ENCODE measurements at places on chromosomes 16 and 17.

DNA sequence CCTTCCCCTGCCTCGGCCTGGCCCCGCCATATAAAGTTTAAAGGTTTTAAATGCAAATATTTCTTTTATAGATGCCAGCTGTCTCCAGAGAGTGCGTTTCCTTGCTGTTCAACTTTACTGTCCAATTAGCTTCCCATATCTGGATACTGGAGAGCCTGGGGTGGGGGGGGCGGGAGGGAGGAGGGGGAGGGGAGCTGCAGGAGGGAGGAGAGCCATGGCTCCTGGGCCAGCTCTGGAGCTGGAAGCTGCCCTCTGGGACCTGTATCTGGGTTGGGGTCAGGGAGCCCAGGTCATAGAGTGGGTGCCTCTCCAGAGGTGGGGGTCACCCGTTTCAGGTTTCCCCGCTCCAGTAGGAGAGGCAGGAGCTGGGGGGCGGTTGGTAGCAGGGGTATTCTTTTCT lies 6.2 kb upstream of the GSE1 start:
- DNase-seq, result no peak

DNA sequence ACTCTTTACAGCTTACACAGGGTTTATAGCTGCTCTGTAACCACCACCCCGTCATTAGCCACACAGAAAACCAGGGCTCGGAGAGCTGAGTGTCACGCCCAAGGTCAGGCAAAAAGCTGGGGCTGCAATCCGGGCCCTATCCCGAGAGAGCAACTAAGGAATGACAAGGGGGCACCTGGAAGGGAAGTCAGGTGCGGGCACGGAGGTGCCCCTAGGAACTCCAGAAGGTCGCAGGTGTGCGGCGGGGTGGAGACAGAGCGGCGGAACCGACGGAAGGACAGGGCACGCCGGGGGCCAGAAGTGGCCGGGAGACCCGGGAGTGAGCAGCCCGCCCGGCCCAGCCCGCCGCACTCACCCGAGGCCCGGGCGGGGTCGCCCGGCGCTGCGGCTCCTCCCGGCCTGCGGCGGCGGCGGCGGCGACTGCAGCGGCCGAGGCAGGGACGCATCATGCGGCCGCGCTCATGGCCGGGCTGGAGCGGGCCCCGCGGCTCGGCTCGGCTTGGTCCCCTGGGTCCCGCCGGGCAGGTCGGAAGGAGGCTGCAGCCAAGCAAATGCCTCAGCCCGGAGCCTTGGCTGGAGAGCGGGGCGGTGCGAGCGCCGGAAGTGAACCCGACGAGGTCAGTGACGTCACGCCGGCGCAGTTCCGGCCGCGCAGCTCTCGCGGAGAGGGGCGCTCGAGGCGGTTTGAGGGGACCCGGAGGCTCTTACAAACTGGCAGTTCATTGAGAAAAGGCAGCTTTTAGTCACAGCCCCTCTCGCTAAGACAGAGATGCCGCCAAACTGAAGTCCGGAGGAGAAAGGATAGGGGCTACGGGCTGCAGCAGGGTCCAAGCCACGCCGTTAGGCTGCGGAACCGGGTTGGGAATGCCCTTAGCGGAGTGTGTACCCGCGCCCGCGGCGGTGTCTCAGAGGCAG lies at the start of gene ZDHHC7:
Gene ZDHHC7 (minus strand): TSS at position 605 of the 915 bp plus-strand sequence. CDS start 20,917 bp downstream, outside the sequence.
- DNase-seq, result peak; percentile 88

GRCh38 chr17:56881685-56882295 lies 32.1 kb downstream of the TRIM25 start:
- DNase-seq, result no peak

DNA sequence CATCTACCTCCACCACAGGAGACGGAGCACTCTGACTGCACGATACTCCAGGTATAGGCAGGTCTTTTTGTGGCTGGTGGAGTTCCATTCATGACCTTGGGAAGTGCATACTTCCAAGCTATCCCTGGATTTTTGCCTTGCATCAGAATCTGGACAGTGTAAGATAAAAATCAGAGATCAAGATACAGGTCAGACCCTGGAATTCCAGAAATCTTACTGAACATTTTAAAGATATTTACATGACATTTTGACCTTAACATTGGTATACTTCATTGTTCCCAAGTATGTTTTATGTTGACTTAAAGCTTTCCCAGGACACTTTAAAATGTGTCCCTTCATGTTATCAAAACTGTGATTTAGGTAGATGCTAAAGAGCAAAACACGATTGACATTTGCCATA lies 101.0 kb downstream of the SYCE1L start:
- DNase-seq, result no peak

DNA sequence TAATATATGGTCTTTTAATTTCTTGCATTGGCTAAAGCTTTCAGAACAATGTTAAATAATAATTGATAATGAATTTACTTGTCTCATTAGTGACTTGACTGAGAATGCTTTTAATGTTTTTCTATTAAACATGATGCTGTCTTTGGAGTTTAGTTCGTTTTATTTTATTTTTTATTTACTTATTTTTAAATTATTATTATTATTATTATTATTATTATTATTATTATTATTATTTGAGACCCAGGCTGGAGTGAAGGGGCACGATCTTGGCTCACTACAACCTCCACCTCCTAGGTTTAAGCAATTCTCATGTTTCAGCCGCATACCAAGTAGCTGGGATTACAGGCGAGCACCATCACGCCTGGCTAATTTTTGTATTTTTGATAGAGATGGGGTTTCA lies 4.4 kb downstream of the OR3A3 start:
- no peak for DNase-seq

GRCh38 chr17:43915559-43915958 lies 8.2 kb upstream of the MPP2 start:
- DNase-seq, result no peak

DNA sequence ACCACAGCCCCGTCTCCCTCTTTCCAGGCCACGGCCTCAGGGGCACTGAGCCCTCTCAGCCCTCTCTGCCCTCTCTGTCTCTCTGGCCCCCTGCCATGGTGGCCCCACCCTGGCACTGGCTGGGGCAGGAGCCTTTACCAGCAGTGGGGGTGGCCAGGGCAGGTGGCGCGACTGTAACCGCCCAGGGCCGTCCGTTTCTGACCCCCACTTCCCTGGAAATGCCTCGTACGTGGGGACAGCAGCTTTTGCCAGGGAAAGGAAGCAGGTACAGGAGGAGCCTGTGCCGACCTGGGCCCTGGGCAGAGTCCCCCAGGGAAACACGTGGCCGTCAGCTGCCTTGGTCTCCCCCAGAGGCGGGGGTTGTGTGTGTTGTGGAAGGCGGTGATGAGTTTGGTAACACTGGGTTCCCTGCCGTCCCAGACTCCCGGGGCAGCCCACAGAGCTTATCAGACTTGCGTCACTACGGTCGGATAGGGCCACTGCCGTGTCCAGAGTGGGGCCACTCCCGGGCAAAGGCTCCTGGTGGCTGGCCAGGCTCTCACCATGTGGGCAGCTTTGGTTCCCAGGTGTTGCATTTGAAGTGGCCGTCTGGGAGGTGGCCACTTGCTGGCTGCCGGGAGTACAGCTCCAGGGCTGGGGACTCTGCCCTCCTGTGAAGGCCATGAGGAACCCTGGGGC lies 249.3 kb upstream of the CIBAR2 start:
- no peak for DNase-seq

GRCh38 chr17:6913608-6914443 lies 82.0 kb upstream of the ALOX12 start:
- peak; percentile 30 for DNase-seq

DNA sequence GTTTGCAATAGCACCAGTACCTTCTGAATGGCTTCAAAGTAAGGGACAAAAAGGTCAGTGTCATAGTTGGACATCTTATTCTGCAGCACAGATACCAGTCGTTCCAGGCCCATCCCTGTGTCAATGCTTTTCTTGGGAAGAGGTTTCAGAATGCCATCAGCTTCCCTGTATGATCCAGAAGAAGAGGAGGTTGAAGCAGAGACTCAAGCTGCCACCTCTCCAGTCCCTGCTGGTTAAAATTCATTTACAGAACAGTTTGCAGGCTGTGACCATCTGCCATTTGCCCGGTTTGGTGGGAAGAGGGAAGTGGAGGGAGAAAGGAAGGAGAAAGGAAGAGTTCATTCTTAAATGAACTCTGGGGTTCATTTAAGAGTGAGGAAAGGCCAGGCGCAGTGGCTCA lies 18.4 kb upstream of the EXOSC6 start:
- DNase-seq, result no peak

- DNase-seq, result no peak
These were observed 11.2 kb downstream of the CDK5RAP3 start for GRCh38 chr17:47982091-47982617.

DNA sequence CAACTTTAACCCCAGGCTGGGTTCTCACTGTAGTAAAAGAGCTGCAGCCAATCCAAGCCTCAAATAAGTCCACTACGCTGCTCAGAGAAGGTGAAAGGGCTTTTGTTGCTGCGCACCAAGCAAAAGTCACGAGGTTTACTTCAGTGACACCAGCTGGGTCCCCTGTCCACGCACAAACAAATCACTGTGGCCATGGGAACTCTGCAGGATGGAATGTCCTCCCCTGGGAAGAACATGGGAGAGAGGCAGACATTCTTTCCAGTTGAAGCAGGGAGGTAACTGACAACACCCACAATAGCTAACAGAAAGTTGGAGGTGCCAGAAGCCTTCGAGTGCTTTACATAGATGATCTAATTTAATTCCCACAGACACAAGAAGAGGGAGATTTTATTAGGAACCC lies 181.9 kb downstream of the PMP22 start:
- no peak for DNase-seq

DNA sequence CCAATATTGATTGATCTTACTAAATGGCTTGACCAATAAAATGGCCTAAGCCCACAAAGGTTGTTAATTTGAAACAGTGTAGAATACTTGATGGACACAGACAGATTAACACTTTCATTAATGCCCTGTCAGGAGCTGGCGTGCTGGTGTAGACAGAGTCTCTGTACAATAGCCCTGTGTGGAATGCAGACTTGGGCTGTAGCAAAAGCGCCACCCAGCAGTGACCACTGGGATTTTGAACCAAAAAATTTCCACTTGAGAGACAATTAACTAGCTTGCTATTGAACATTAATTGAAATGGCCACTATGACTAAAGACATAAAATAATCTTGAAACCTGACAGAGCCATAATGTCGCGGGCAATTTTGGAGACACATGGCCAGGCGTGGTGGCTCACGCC lies 19.7 kb upstream of the GUCY2D start:
- DNase-seq, result peak; percentile 39

DNA sequence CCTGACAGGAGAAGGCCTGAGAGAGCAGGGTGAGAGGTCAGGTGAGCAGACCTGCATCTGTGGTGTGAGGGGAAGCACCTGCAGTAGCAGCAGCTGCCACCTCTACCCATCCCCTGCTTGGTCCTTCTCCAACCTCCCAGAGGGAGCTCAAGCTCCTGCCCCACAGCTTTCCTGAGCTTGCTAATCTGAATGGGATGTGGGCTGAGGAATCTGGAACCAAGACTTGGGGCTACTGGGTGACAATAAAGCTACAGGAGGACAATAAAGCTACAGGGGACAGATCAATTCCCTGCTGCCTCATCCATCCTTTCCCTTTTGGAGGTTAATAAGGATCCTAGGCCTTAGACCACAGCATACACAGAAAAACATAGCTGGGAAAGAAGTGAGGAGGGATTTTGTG lies 4.9 kb upstream of the TBX4 start:
- no peak for DNase-seq

GRCh38 chr16:10571354-10571753 lies 9.0 kb downstream of the EMP2 start:
- DNase-seq, result no peak

- peak; percentile 46 for DNase-seq
These were observed 132.0 kb downstream of the COPRS start for GRCh38 chr17:31726980-31727427.

DNA sequence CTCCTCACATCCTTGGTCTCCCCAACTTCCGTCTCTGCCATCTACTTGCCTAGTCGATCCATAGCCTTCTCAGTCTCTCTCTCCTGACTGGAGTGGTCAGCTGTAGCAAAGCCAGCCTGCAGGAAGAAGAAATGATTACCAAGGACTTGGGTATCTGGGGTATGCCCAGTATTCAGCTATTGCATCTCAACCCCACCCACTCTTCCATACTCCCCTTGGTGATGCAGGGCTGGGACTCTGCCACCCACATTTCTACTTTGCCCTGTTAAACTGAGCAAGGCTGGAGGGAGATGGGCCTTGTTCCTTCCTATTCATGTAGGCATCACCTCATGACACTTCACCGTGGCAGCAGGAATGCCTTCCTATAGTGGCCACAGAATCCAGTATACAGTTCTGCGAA lies 2.3 kb downstream of the COPRS start:
- no peak for DNase-seq

GRCh38 chr16:59047114-59047513 lies 313.0 kb upstream of the GOT2 start:
- DNase-seq, result no peak

GRCh38 chr17:29352146-29352545 lies 38.0 kb upstream of the TAOK1 start:
- DNase-seq, result no peak

DNA sequence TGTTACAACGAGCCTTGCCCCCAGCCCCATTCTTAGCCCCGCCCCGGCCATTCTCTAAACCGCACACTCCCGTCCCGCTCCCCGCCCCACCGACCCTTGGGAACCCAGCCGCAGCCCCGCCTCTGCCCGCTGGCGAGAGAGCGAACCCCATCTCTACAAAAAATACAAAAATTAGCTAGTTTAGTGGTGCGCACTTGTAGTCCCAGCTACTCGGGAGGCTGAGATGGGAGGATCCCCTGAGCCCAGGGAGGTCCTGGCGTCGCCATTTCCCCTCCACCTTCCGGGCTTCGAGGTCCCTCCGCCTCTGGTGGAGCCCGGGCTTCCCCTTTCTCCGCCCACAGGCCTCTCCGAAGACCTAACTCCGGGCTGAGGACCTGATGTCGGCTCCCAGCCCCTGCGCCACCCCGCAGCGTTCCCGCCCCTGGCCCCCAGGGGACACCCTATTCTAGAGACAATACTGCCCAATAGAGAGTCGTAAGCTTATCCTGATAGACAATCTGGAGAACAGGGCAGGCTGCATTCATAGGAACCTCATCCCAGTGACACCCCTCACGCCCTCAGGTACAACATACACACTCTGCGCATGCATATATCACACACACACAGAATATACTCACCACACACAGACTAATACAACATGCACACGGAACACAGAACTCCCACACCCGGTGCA lies 480 bp upstream of the PROCA1 start:
- DNase-seq, result no peak

DNA sequence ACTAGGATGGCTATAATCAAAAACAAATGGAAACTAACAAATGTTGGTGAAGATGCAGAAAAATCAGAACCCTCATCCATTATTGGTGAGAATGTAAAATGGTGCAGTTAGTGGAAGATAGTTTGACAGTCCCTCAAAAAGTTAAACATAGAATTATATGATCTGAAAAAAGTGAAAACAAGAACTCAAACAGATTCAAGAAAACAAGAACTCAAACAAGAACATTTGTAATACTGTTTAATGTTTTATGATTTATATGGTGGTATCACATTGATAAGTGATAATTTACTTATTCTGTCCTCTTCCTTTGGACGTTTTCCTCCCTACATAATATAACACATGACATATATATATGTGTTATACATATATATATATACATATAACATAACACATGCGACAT lies 12.0 kb downstream of the USP31 start:
- no peak for DNase-seq

Data from HCEC 1CT (cell line).